ENCODE measurements at places on chromosomes 5 and 9. TPM values are rescaled to one million over a fixed set of nuclear protein-coding genes. Genes with fewer than 3 reads are reported as not detected.

DNA sequence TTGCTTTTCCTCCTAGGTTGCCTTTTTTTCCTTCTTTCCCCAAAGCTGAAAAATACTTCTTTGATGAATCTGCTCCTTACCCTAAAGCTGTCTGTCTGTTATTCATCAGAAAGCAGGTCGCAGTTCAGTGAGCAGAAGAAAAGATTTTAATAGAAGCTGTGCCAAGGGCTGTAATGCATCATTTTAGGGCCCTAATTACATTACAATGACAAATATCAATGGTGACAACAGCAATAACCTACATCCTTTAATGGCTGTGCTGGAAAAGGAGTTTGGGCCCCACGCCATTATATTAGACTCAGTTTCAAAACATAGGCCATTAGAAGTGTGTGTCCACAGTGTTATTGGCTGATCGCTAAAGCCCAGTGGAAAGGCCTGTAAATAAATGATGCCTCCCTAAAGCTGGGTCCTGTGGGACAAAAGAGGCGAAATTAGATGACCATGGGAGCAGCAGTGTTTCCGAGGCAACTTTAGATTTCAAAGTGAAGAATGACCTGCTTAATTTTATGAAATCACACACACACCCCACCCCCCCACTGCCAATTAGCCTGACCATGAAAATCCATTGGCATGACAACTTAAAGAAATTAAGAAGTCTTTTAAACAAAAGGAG, 38.4 kb downstream of the TLE4 start:
- no peaks in the 10 kb centered on the region for H3K27me3 ChIP-seq
- no peaks in the 10 kb centered on the region for H3K36me3 ChIP-seq
- no peaks in the 10 kb centered on the region for H3K4me1 ChIP-seq
- no peak for DNase-seq
- no peak overlapping the region for H3K4me3 ChIP-seq

DNA sequence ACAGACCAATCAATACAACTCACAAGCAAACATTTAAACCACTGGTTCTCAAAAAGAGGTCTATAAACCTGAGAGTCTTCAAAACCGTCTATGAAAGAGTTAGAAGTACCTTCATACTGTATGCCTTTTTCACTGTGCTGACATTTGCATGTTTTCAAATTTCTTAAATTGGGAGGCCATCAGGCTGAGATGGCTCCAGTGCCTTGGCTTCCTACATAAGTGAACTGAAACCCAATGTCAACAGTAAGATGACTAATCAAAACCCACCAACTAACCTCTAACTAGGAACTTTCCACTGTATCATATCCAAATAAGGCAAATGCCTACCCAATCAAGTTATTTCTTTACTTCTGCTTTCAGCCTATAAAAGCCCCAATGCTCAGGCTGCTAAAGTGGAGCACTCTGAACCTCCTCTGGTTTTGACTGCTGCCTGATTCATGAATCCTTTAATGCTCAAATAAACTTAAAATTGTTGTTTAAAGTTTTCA, 35.1 kb downstream of the FAM13B start:
- H3K4me1 ChIP-seq, result no peaks in the 10 kb centered on the region
- no peak overlapping the region for H3K4me3 ChIP-seq
- no peaks in the 10 kb centered on the region for H3K27me3 ChIP-seq
- DNase-seq, result no peak
- H3K36me3 ChIP-seq, result no peaks in the 10 kb centered on the region
- H3K27ac ChIP-seq, result no peak overlapping the region

- no peaks in the 10 kb centered on the region for H3K36me3 ChIP-seq
- no peaks in the 10 kb centered on the region for H3K4me1 ChIP-seq
- H3K27ac ChIP-seq, result no peak overlapping the region
- no peak overlapping the region for H3K4me3 ChIP-seq
- H3K27me3 ChIP-seq, result no peaks in the 10 kb centered on the region
Measured at GRCh38 chr5:6443326-6443725, 5.3 kb upstream of the UBE2QL1 start.

Gene TMOD1
- 15.7 TPM for total RNA-seq

- H3K27me3 ChIP-seq, result no peaks in the 10 kb centered on the region
- H3K4me3 ChIP-seq, result no peak overlapping the region
- no peak overlapping the region for H3K27ac ChIP-seq
- H3K4me1 ChIP-seq, result no peaks in the 10 kb centered on the region
- no peak for DNase-seq
- no peaks in the 10 kb centered on the region for H3K36me3 ChIP-seq
Measured at GRCh38 chr5:140205216-140205615, 30.2 kb downstream of the CYSTM1 start.

DNA sequence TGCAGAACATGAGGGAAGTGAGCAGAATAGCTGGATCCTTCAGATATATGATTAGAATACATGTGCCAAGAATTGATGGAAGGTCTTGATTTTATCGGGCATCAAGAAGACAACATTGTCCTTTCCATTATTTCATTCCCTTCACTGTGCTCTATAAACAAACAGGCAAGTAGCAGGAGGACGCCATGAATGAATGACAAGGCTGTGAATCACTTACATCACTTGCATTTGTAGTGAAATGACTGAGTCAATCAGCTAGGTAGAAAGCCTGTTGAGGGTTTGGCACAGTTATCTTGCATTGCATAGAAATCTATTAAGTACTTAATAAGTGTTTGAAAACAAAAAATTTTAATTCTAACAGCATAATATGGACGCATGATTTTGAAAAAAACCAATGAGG, 548.8 kb upstream of the IZUMO3 start:
- no peak overlapping the region for H3K27ac ChIP-seq
- H3K36me3 ChIP-seq, result no peaks in the 10 kb centered on the region
- no peak overlapping the region for H3K4me3 ChIP-seq
- no peaks in the 10 kb centered on the region for H3K27me3 ChIP-seq
- DNase-seq, result no peak
- no peaks in the 10 kb centered on the region for H3K4me1 ChIP-seq

DNA sequence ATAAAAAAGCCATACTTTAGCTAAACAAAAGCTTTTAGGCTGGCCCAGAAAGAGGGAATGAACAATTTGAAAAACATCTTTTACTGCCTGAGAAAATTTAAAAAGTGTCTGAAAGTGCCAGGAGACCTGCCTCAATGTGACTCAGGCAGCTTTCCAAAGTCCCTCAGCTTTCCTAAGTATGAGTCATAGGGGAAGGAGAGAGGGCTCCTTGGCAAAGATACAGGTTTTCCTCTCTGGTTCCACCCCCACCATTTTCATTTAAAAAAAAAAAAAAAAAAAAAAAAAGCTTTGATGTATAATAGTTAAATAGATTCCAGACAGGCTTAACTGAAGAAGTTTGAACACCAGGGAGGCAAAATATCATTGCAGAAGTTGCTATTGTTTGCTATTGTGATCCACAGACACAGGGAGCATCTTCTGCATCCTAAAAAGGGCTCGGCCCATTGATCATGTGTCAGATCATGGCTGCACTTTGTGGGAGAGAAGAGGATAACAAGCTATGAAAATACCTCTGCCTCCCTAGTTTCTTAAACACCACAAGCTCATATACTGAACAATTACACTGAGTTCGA, 71.5 kb downstream of the MRPS27 start:
- H3K27ac ChIP-seq, result no peak overlapping the region
- no peak overlapping the region for H3K4me3 ChIP-seq
- no peaks in the 10 kb centered on the region for H3K27me3 ChIP-seq
- no peaks in the 10 kb centered on the region for H3K36me3 ChIP-seq
- DNase-seq, result no peak
- H3K4me1 ChIP-seq, result no peaks in the 10 kb centered on the region

- H3K4me3 ChIP-seq, result no peak overlapping the region
- H3K27me3 ChIP-seq, result no peaks in the 10 kb centered on the region
- DNase-seq, result no peak
- no peaks in the 10 kb centered on the region for H3K4me1 ChIP-seq
Measured at GRCh38 chr9:81499594-81499993, 189.8 kb downstream of the TLE1 start.

DNA sequence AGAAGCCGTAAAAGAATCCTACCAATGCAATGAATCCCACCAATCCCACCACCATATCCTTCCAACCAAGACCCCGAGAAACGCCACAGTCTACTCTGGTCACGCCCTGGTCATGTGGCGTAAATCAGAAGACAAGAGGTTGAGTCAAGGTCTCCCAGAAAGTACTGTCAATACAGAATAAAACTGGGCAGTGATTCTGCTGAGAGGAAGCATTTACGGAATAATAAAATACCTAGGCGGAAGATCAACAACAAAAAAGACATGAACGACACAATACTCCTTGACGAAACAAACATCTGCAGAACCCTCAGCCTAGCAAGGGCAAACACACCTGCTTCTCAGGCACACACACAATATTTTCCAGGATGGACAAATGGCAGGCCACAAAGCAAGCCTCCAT, 62.8 kb downstream of the GOLM1 start:
- no peaks in the 10 kb centered on the region for H3K27me3 ChIP-seq
- H3K4me3 ChIP-seq, result no peak overlapping the region
- H3K27ac ChIP-seq, result no peak overlapping the region
- DNase-seq, result no peak
- no peaks in the 10 kb centered on the region for H3K4me1 ChIP-seq

DNA sequence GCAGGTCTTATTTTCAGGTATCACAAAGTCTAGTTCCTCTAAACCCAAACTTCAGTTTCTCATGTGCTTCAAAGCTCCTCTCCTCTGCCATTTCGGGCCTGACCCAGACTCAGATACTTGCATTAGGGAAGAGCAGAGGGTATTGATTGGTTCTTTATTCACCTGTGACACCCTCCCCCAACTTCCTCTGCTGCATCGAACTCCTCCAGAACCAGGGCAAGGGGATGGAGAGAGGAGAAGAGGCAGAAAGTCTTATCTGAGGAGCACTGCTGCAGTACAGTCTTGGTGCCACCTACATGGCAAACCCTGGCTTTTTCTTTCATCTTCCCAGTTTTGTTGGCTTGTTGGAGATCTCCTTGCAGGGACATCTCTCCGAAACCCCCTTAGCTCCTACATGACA, 96.0 kb upstream of the OSMR start:
- no peak overlapping the region for H3K4me3 ChIP-seq
- DNase-seq, result no peak
- no peaks in the 10 kb centered on the region for H3K4me1 ChIP-seq

Gene EIF4E1B
- not detected for total RNA-seq

GRCh38 chr5:91478096-91478495, 95.0 kb upstream of the ARRDC3 start:
- H3K4me3 ChIP-seq, result no peak overlapping the region
- no peaks in the 10 kb centered on the region for H3K36me3 ChIP-seq
- H3K4me1 ChIP-seq, result no peaks in the 10 kb centered on the region
- DNase-seq, result no peak
- H3K27ac ChIP-seq, result no peak overlapping the region

- no peaks in the 10 kb centered on the region for H3K27me3 ChIP-seq
- H3K36me3 ChIP-seq, result no peaks in the 10 kb centered on the region
- no peak overlapping the region for H3K27ac ChIP-seq
- H3K4me3 ChIP-seq, result no peak overlapping the region
- DNase-seq, result no peak
Measured at GRCh38 chr5:39670391-39670790, 245.6 kb upstream of the DAB2 start.

DNA sequence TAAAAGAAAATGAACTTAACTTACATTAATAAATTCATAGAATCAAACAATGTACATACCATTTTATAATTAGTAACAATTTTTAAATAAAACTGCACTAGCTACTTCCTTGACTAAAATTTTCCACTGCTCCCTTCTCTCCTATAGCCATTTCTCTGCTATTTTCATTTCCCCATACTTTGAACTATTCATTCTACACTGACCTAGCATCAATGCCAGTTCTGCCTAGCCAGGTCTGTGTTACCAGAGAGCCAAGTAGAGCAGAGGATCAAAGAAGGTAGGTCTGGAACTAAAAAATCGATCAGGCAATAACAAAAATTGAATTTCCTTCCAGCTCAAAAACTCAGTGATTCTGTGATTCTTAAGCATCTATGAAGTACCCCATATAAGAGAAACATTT, 84.5 kb downstream of the ERMP1 start:
- H3K27ac ChIP-seq, result no peak overlapping the region
- H3K27me3 ChIP-seq, result no peaks in the 10 kb centered on the region
- H3K4me3 ChIP-seq, result no peak overlapping the region
- no peaks in the 10 kb centered on the region for H3K36me3 ChIP-seq
- no peak for DNase-seq
- H3K4me1 ChIP-seq, result no peaks in the 10 kb centered on the region

GRCh38 chr5:133921069-133921468, 47.4 kb downstream of the C5orf15 start:
- H3K4me1 ChIP-seq, result no peaks in the 10 kb centered on the region
- no peak overlapping the region for H3K4me3 ChIP-seq
- no peak for DNase-seq
- no peak overlapping the region for H3K27ac ChIP-seq

- H3K4me3 ChIP-seq, result no peak overlapping the region
- no peak for DNase-seq
- no peaks in the 10 kb centered on the region for H3K27me3 ChIP-seq
Measured at GRCh38 chr9:37706290-37706689, 47.3 kb upstream of the TRMT10B start.

Gene PCDH1
- total RNA-seq, result 64.4 TPM

GRCh38 chr5:68406767-68407241, 191.2 kb downstream of the PIK3R1 start:
- no peaks in the 10 kb centered on the region for H3K36me3 ChIP-seq
- H3K27ac ChIP-seq, result no peak overlapping the region
- no peak overlapping the region for H3K4me3 ChIP-seq
- H3K4me1 ChIP-seq, result no peaks in the 10 kb centered on the region
- no peaks in the 10 kb centered on the region for H3K27me3 ChIP-seq
- peak; percentile 58 for DNase-seq

Gene CCNH
- total RNA-seq, result 123 TPM

Gene LURAP1L
- total RNA-seq, result 13.8 TPM

DNA sequence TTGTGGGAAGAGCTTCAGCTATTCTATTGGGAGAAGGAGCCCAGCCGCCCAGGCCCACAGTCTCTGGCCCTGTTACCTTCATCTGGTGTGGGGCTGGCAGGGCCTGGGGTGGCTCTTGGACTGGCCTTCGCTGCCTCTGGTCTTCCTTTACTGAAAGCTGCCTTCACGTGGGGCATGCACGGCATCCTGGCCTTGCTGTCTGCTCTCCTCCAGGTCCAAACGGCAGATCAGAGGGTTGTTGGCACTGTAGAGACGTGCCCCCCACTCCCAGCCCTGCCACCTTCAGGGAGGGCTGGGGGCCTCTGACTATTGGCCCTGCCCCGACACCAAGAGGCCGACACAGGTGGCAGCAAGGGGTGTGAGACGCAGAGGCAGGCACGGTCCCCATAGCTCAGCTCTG, 291.3 kb upstream of the IRX1 start:
- H3K36me3 ChIP-seq, result no peaks in the 10 kb centered on the region
- DNase-seq, result no peak
- H3K27ac ChIP-seq, result no peak overlapping the region
- no peaks in the 10 kb centered on the region for H3K4me1 ChIP-seq
- H3K27me3 ChIP-seq, result no peaks in the 10 kb centered on the region

DNA sequence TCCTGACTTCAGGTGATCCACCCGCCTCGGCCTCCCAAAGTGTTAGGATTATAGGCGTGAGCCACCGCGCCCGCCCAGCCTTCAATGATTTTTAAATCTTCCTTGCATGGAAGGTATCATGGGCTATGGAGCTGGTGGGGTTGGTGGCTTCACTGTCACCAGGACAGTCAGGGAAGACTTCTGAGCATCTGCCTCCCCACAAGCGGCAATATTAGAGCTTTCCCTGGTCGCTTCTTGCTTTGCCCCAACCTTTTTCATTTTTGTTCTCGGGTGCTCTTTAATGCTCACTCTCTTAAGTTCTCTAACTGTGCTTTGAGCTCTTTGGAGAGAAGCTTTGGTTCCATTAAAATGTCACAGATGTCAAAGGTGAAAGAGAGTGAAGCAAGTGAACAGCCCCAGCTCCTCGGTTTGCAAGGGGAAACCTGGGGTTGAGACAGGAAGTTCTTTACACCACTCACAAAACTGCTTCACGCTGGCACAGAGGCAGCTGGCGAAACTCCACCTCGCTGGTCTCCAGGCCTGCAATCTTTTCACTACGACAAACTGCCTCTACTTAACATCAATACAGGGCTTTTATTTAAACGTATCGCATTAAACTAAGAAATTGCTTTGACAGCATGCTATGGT, 142.5 kb upstream of the RETREG1 start:
- no peak overlapping the region for H3K4me3 ChIP-seq
- no peaks in the 10 kb centered on the region for H3K4me1 ChIP-seq
- DNase-seq, result no peak
